ENCODE measurements at places on chromosomes 4 and X.
A peak's percentile ranks its signal among the peaks of the same experiment; 100 is the strongest.

DNA sequence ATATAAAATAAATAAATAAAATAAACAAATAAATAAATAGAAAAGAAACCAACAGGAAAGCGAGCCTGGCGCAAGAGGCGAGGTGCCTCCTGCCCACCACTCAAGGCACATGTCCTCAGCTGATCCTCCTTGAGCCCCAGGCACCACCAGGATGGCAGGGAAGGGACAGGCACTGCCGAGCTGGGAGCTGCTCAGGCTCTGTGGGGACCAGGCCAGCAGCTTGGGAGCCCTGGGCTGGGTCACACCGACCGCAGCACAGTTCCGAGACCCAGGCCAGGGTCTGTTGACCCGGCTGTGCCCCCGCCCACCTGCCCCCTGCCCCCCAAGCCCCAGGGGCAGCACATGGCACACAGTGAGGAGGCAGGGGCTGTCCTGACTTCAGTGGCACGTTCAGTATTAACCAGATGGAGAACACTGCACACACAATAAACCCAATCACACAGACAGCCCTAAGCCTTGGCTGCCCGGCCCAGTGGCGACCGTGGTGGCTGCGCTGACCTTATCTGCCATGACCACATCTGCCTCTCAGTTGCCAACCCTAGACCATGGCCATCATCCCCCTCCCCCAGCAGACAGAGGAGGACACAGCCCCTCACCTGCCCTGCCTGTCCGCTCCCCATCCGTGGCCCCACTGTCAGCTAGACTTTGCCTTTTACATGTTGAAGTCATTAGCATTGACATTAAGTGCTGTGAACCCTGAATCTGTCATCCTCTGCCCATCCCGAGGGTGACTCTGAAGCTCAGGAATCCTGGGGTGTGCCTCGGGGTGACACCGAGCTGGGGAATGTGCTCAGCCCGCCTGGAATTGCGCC is 2.9 kb upstream of the TREX2 start:
- no peak for DNase-seq

GRCh38 chrX:17453788-17454187 is 78.8 kb downstream of the NHS start:
- no peak for DNase-seq

- DNase-seq = peak; percentile 7
Measured at GRCh38 chrX:24259544-24260240, 54.2 kb downstream of the SUPT20HL2 start.

DNA sequence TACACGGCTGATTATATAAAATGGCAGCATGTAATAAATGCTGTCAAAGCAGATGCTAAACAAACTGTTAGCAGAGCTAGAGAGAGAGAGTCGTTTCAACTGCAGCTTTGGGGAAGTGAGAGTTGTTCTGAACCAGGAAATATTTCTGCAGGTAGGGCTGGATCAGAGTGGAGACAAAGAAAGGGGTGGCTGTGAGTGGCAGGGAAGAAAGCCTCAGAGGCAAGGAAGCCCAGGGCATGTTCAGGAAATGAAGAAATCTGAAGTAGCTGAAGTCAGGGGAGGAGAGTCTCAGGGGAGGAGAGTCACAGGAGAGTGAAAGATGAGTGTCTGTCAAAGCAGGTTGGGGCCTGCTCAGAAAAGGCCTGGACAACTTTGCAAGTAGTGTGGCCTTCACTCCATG is 48.4 kb upstream of the RPS6KA3 start:
- DNase-seq = no peak

DNA sequence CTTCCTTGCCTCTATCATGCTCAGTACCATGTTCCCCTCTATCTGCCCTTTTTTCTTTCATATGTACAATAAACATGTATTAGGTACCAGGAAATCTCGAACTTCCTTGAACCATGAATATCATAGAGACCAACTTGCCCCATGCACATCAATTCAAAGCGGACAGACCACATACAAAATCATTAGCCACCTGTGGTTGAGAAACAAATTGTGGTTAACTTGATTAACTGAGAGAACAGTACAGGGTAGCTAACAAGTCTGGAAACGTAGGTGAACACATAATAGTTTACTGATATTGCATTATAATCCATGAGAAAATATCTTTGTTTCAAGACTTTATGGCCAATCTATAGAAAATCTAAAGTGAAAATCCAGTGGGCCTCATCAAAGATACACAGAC is 8.2 kb downstream of the CASP3 start:
- DNase-seq = no peak

GRCh38 chr4:104616401-104616820 is 121.7 kb upstream of the CXXC4 start:
- DNase-seq = no peak

DNA sequence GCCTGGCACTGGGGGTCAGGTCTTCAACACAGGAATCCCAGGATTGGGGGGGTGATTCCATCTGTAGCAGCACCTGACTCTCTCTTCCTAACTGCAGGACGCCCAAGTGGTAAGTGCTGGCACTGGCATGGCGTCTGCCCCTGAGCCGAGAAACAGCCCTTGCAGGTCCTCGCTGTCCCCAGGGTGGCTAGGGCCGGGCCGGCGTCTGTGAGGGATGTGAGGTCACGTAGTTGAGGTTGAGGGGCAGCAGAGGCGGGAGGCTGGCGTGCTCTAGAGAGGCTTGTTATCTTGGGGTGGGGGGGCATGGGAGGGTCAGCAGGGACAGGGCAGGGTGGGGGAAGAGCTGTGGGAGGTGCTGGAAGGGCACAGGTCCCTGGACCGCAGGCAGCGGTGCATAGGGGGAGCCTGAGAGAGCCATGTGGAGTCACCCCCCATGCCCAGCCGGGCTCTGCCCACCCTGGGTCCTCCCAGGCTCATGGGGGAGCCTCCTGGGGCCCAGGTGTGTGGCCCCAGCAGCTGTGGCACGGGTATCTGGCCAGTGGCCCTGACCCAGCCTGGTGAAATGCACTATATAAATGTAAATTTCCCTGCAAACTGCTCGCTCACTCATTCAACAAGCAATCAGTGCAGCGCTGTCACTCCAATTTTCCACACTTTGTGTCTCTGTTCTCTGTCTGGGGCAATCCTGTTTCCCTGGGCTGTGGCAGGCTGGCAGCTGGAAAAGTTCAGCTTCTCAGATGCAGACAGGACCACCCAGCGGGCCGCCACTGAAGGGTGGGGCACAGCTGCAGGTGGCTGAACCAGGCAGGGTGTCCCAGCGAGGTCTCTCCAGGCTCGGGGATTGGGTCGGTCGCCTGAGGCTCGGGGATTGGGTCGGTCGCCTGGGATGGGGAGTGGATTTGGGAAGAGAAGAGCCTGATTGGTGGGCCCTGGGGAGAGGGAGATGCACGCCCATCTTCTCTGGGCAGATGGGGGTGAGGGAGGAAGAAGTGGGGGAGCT is 102.2 kb upstream of the NKX1-1 start:
- no peak for DNase-seq

DNA sequence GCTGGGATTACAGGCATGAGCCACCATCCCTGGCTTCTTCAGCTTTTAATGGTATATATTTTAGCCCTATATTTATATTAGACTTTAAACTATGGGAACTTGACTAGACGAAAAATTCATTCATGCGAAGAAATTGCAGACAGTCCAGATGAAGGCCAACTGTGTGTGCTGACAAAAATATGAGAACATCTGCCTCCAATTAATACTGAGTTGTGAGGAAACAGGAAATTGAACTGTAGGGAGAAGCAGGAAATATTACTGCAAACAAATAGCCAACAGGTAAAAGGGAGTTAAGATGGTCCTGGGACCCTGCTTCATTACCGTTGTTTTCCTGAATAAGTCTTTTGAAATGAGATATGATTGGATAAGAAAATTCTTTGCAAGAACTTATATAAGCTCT is 26.3 kb downstream of the MGARP start:
- DNase-seq = no peak

GRCh38 chr4:148094149-148094548 is 348.1 kb downstream of the NR3C2 start:
- DNase-seq = no peak

DNA sequence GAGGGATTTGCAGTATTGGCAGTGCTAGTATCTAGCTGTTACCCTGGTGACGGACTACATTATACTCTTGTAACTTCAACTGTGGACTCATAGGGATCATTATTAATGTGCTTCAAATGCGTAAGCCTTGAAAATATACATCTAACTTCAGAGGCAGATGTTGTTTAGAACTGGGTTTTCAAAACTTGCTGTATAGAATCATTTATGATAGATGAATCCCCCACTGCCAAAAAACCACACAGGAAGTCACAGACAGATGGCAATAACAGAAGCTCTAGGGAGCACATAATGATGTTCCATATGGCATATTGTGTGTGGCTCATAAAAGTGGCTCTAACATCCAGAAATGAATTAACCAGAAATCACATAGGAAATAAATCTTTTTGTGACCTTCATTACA is 62.3 kb upstream of the RELL1 start:
- DNase-seq = no peak

GRCh38 chrX:96449896-96450295 is 234.7 kb upstream of the DIAPH2 start:
- DNase-seq = no peak

DNA sequence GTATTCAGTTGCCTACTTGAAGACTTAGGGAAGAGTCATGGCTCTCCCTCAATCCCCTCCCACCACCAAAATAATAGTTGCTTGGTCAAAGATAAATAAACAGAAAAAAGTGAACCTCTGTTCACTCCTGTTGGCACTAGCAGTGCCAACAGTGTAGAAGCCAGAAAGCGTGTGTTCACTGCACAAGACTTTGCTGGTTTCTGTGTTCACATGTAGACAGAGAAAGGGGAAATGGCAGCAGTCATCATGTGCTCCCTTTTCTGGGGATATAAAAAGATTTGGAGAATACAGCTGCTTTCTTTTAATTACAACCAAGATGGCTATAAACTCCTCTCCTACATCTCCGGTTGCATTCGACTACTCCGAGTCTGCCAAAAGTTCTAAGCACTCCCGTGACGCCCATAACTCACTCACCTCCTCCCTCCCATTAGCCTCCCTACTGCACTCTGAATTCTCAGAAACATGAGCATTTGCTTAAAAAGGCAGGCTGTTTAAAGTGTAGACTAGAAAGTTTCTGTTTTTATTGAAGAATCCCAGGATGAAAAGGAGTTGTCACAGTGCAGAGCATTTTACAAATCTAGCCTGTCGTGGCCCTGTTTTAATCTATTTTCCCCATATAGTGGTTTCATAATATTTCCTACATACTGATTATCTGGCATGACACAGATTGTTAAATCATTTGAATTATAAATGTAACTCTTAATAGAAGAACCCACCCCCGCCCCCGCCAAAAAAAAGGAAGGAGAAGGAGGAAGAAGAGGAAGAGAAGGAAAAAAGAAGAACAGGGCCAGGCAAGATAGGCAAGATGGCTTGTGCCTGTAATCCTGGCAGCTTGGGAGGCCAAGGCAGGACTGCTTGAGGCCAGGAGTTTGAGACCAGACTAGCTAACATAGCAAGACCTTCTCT is 16.7 kb downstream of the LGI2 start:
- DNase-seq = no peak

GRCh38 chr4:37763831-37764230 is 62.7 kb upstream of the PGM2 start:
- no peak for DNase-seq

- no peak for DNase-seq
Measured at GRCh38 chr4:145168581-145169187, 11.7 kb downstream of the OTUD4 start.

- DNase-seq = no peak
Measured at GRCh38 chr4:171342646-171343045, 470.6 kb upstream of the GALNTL6 start.

GRCh38 chrX:130885996-130886395 is 17.0 kb downstream of the ENOX2 start:
- no peak for DNase-seq

DNA sequence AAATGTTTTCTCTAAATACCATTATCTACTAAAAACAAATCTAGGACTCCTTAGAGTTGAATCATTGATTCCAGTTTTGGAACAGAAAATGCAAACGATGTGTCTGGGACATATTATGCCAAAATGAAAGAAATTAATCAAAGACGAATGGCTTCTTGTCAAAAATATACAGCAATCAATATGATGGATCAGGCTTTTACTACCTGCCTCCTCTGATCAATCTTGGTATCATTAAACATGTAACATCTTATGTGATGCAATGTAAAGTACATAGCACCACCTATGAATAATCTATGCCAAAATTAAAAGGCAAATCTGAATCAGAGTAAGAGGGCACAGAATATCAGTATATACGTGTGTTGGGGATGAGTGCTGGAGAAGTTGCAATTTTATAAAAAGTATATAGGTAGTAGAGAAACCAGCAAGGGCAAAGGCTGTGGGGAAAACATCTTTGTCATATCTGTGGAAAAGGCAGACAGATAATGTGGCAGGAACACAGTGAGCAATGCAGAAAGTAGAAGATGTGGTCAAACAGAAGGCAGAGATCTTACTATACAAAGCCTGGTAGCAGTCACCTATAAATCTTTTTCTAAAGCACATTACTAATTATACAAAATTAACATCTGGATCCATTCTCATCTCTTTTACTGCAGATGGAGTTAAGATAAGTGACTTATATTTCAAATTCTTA is 152.7 kb downstream of the ANTXR2 start:
- no peak for DNase-seq

DNA sequence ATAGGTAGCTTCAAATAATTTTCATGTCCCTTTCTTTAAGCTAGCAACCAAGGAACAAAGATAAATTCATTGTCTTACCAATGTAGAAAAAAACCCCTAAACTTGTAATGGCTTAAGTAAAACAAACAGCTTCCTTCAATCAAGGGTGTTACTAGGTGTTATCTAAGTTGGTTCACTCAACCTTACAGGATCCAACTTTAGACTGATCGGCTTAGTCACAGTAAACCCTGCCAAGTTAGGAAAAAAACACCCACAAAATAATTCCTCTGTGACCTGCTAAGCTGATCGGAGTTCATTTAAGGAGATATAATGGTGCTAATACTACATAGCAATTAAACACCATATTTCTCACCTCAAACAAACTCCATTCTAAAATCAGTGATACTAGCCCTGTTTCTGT is 10.1 kb downstream of the AIFM1 start:
- DNase-seq = no peak

- peak; percentile 72 for DNase-seq
Measured at GRCh38 chrX:130060122-130061069, 49.9 kb downstream of the ELF4 start.

GRCh38 chr4:5940470-5941203 is 47.8 kb upstream of the CRMP1 start:
- DNase-seq = no peak

DNA sequence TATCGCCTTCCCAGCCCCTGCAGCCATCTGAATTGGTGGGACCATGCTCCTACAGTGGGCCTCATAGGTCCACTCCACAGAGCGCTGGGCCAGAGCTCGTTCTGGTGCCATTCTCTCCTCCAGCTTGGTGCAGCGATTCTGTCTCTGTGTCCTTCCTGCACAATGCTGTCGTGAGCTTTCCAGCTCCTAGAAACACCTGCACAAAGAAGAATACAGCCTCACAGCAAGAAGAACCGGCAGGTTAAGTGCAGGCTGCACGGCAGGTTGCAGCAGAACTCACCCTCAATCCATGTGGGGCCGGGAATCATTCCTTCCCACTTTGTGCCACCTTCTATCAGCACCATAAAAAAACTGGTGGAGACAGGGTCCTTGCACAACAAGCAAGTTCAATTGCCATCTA is 101.2 kb upstream of the ENPP6 start:
- no peak for DNase-seq

- no peak for DNase-seq
Measured at GRCh38 chr4:2249526-2250356, 7.8 kb upstream of the HAUS3 start.

Measured in CD4-positive, alpha-beta T cell treated with Interferon alpha-2 for 1 hour (primary cell).